SW 1271 (cell line): ENCODE measurements at places on chromosomes 11 and 22.

DNA sequence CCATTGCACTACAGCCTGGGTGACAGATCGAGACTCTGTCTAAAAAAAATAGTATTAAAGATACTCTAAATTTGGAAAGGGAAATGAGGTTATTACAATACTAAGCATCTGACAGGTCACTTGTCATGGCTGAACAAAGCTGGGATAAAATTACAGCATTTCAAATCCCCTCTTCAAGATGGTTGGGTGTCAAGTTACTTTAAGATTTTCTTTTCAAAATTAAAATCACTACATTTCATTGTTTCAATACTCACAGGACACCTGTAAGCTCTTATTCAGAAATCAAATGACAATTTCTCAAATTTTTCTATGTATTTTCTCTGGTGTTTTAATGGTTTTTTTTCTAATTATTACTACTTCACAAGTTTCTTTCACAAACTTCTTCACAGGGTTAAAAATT lies 5.7 kb downstream of the TAF1D start:
- DNase-seq: no peak

DNA sequence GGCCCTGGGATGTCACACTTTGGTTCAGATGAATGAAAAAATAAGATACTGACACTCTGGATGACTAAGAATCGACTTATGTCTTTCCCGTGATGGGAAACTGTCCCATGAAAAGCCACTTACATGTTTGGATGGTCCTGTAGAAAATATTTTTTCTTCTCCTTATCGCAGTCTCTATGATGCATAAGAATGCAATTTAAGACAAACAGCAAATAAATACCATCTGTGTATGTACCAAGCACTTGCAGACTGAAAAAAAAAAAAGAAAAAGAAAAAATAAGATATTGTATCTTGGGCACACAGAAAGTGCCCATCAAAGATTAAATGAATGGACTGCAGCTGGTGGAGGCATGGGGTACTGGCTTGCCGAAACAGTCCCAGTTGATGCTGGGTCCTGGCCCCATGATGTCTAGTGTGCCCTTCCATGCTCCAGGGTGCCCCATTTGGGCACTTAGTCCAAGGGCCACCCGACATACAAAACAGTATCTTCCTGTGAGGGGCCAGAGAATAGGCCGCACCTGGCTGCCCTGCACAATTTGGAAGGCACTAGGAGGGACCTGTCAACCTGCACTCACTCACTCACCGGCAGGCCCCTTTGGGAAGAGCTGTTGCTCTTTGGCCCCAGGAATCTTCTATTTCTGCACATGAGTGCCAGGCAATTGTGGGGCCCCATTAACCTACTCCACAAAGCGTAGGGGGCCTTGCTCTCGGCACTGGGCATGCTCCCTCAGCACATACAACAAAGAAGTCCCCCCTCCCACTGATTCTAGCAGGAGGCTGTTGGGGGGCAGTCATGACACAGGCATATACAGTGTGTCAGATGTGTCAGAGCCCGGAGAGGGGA lies 2.5 kb upstream of the ZBED4 start:
- no peak for DNase-seq

DNA sequence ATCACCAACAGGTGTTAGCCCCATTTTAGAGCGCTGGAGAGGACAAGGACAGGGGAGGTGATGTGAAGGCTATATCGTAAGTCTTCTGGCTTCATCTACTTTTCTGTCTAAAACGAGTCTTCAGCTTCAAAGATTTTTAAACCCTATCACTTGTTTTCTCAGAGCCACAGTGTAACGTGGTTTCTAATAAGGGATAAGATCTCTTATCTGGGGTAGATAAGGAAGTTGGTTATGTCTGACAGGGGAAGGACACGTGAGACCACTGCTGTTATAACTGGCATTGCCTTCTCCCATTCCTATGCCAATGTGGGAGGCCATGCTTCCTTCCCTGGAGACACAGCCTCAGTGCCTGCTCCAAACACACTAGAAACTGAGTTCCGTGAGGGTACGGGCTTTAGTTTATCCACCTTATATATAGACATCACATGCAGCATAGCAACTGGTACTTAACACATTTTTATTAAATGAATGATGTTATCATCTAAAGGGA lies 39.3 kb downstream of the LARGE2 start:
- DNase-seq: no peak

- no peak for DNase-seq
Observed at GRCh38 chr11:107203656-107204055, 185.4 kb upstream of the GUCY1A2 start.

DNA sequence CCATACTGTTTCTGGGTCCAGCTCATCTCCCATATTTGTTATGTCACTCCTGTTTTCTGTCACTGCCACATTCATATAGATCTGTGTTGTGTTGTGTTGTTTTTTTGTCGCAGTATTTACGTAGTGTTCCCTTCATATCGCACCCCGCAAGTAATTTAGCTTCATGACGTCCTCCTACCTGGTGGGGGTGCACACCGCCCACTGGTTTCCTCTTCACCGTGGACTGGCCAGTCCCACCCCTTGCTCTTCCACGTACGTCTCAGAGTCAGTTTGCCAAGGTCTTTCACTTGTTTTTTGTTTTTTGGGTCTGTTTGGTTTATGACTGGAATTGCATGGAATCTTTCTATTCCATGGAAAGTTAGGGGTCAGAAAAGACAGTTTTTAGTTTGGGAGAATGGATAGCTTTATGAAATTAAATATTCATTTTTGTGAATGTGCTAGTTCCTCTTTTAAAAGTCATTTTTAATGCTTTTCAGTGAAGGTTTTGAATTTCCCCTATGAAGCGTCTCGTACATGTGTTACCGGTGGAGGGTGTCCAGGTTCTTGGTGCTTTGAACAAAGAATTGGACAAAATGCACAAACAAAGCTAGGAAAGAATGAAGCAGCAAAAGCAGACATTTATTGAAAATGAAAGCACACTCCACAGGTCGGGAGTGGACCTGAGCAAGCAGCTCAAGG lies 134.3 kb downstream of the TBC1D22A start:
- DNase-seq: no peak

DNA sequence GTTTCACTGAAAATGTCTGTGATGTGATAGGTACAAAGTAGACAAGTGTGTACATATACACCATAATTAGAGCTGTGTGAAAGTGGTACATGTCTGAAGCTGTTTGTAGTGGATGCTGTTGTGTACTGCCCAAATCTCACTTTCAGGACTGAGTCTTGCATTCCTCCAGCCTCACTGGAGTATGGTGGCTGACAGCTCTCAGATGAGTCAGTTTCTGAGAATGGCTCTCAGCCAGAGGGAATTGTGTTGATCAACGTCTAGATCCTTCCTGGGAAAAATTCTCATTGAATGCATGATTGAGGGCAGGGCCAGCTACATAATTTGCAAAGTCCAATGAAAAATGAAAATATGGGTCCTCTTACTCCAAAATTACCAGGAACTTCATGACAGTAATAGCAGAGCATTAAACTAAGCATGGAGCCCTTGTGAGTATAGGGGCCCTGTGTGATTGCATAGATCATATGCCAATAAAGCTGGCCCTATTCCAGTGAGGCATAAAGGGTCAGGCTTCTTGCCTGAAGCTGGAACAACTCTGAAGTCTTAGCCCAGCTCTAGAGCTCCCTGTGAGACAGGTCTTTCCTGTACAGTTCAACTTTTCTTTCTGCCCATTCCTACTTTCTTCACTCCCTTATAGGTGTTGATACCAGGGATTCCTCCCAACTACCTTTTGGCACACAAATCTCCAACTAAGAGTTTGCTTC lies 10.8 kb upstream of the CYP2R1 start:
- DNase-seq: peak; percentile 15

DNA sequence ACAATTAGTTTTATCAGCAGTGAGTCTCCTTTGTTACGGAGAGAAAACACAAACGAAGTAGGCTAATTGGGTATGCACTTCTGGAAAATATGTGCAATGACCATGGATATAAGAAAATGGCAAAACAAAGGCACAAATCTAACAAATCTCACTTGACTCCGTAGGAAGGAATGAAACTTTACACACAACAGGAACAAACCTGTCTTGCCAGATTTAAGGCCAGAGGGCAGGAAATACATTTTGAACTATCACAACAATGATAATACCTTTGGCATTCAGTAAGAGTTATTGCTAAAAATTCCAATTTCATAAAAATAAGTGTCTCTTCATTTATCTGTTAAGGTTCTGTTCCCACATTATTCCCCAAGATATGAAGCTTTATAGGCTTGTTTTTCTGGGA lies 36.6 kb downstream of the SLC25A17 start:
- no peak for DNase-seq

DNA sequence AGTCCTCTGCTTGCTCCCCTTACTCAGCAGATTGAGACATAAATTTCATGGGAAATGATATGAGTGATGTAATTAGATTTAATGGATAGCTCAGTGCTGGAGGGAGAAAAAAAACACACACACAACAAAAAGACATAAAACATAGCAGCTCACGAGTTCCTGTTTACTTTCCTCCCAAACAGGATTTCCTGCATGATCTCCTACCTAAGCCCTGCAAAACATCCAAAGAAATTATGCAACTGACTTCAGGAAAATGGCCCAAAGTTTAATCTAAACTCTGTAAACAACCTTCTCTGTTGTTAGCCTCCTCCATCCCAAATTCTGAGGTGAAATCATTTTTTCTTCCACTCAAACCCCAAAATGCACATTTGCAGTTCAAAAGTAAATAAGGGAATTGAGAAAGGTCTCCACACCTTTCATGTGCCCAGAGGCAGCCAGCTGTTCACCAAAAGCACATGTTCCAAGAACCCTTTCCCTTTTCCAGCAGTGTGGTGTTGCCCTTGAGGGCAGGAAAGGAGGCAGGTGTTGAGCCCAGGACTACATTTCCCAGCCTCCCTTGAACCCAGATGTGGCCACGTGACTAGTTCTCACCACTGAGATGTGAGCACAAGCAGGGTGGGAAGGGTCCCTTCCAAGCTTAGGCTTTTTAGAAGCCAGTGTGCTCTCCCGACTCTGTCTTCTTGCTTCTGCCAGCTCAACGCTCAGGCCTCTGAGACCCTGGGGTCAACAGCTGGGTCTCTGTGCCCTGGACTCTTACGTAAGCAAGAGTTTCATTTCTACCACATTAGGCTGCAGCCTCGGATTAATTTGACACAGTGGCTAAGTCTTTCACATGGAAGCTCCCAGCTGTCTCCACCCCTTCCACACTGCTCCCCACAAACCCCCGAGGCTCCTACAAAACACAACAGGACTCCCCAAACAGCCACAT lies 301.2 kb downstream of the CTTN start:
- no peak for DNase-seq

DNA sequence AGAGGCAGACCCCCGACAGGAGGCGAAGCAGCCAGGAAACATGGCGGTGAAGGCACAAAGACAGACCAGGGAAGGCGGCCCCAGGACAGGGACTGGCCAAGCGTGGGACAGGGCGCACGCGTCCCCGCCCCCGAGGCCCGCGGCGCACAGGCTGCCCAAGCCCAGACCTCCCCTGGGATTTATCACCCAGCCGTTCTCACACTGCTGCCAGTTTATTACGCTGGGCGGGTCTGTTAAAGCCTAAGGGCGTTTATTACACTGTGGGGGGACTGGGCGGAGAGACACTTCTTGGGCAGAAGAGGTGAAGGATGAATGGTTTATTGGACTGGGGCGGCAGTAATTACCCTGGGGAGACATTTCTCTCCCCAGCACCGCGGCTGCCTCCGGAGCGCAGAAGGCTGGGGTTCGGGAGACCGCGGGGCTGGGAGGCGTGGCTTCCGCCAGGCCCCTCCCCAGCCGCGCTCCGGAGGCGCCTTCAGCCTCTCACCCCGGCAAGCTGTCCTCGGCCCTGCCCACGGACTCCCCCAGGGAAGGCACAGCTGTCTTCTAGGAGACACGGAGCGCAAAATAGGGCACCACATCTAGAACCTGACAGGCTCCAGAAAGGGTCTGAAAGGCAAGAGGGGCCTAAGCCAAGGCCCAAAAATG lies 47.1 kb downstream of the SLC22A12 start:
- DNase-seq: no peak

GRCh38 chr11:61053191-61053590 lies 49.1 kb upstream of the CD5 start:
- DNase-seq: no peak

- no peak for DNase-seq
Observed at GRCh38 chr11:3686751-3687150, 15.6 kb upstream of the CHRNA10 start.

DNA sequence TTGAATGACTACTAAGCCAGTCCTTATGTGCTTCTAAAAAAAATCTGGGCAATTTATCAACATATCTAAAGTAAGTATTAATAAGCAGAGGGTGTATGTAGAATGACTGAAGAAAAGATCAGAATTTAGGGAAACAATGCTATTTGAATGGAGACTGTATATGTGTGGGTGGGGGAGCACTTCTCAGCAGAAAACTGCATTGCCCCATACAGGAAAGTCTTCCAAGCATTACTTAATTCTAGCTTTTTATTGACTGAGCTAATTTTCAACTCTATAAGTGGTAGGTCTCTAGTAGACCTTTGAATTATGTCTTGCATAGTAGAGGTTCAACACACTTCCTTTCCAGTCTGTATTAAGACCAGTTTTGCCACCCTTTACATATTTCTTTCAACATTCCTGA lies 41.7 kb downstream of the CASP12 start:
- DNase-seq: no peak

- no peak for DNase-seq
Observed at GRCh38 chr22:27440304-27440865, 361.2 kb downstream of the MN1 start.

- no peak for DNase-seq
Observed at GRCh38 chr11:34251589-34251980, 106.2 kb downstream of the ABTB2 start.

DNA sequence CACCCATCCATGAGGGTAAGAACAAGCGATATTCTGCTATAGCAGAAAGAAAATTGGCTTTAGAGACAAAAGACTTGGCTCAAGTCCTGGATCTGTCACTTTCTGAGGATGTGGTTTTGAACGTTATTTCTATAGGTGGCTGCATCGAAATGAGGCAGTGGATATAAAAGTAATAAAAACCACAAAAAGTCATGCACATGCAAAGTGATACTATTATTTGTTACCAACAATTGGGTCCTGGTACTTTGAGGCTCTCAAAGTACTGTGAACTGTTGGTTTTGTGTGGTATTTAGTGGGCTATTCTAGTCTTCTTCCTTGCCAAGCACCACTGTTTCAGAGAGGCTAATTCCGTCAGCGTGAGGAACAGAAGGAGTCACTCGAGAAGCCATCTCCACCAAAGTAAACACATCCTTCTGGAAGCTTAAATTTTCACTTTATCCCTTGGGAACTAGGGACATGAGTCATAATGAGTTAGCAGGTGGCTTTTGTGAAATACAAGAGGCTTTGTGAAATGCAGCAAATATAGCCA lies 13.1 kb downstream of the UBASH3B start:
- peak; percentile 27 for DNase-seq

GRCh38 chr11:129992161-129992944 lies 10.3 kb downstream of the PRDM10 start:
- no peak for DNase-seq

- DNase-seq: no peak
Observed at GRCh38 chr11:68688881-68689280, 4.5 kb downstream of the GAL start.

GRCh38 chr11:123183391-123184099 lies 11.5 kb downstream of the CLMP start:
- DNase-seq: no peak

DNA sequence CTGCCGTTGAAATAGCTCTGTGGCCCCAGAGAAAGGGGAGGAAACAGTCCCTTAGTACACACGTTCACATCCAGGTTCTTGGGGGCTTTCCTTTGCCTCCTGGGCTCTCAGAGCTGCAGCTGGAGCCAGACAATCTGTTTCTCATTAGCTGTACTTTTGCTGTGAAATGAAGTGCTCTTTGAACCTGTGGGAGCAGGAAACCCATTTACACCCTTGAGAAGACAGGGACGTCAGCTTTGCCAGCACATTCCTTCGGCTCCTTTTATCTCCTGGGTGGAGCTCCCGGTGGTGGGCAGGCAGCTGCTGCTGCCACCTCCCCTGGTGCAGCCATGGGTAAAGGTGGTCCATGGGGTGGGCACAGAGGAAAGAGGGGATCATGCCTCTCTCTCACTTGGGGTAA lies 80.6 kb upstream of the TIMP3 start:
- no peak for DNase-seq
